ENCODE measurements at places on chromosomes 3 and 15.
A peak's percentile ranks its signal among the peaks of the same experiment; 100 is the strongest.

DNA sequence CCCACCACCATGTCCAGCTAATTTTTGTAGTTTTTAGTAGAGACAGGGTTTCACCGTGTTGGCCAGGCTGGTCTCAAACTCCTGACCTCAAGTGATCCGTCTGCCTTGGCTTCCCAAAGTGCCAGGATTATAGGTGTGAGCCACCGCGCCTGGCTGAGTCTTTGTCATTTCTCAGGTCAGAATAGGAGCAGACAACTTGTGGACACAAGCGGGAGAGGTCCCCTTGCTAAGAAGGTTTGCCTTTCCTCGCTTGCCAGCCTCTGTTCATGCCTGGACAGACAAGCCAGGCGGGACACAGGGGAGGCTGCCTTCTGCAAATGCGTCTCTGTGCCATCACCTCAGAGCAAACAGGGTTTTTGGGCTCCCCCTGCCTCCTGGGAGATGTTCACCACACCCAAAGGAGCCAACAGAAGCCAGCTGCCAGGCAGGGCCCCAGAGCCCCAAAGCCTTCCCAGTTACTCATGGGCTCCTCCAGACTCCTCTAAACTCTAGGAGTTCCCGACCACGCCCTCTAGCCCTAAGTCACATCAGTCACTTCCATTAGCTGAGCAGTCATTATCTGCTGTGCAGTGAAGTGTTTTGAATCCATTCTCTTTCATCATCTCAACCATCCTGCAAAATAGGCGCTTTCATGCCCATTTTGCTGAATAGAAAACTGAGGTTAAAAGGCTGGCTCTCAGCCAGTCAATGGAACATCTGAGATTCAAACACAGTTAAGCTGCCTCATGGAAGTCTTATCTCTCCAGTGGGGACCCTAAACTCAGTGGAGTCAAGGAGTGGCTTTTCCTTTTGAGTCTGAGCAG is 245.0 kb downstream of the UACA start:
- no peak for DNase-seq

DNA sequence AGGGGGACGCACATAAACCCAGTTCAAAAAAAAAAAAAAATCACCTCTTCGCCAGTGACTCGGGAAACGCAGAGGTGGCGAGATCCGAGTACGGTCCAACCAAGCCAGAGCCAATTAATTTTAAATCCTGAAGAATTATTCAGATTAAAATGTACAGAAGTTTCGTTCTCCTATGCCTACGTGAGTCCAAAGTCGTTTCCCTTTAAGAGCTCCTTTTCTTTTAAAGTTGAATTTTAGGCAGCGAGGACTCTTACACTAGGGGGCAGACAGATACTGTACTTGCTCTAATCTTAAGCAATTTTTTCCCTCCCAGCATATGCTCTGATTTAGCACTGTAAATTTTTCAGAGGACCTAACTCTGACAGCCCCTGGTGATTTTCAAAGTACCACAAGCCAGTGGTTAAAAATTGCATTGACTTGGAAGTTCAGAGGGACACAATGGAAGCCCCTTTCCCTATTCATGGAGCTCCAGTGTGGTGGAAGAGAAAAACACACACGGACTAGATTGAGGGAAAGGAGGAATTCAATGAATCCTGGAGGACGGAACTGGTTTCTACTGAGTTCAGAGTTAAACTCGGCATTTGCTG is 3.3 kb upstream of the NR2F2 start:
- DNase-seq, result peak; percentile 76

- no peak for DNase-seq
Measured at GRCh38 chr3:14170531-14171159, 7.8 kb downstream of the XPC start.

DNA sequence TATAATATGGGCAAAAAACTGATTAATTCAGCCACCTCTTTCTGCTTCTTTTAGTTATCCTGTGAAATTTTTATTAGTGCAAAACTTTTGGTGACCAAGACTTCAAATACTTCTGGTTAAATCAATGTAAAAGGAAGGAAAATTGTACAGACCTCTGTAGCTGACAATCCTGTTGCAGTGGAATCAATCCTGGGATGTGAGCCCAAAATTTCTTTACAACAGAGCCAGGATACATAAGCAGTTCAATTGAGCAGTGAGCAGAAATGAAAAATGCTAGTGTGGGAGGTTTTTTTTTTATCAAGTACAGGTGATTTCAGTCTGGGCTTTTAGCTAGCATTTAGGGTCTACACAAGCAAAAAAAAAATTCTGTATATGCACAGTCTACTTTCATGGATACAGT is 398.0 kb downstream of the OTOL1 start:
- DNase-seq, result no peak

GRCh38 chr3:173173652-173174051 is 32.6 kb upstream of the SPATA16 start:
- no peak for DNase-seq

DNA sequence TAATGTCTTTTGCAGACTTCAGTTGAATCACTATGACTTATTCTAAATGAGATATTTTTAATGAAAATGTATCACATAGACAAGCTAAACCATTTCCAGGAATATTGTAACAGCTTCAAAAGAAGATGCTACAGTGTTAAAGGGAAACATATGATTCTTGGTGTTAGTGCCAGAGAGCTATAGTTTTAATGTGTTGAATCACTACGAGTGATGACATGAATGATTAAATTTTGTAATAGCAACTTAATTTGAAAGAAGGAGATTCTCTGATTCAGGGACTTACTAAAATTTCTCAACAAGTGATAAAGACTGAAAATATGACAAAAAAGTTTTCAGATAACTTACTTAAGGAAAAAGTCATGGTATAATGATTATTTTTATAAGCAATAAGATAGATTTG is 267.3 kb upstream of the SLITRK3 start:
- no peak for DNase-seq

DNA sequence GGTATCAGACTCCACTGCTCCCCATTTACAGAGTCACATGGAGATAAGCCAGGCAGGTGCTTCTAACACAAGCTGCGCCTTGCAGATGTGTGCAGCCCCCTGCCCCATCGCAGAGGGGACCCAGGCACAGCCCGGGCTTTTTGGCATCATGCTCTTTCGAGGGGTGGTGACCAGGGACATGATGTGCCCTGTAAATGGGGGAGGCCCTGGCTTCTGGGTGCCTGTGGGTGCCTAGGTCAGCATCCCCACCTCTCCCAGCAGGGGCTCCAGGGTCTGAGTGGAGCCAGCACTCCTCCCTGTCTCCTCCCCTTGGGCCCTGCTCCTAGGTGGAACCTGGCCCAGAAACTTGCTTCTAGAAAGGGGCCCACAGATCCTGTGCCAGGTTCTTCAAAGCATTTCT is 15.2 kb downstream of the TRPM1 start:
- DNase-seq, result no peak

- DNase-seq, result no peak
Measured at GRCh38 chr3:58631742-58632141, 34.8 kb downstream of the FAM3D start.

GRCh38 chr3:29453284-29454001 is 172.6 kb downstream of the RBMS3 start:
- no peak for DNase-seq

GRCh38 chr3:46565607-46566039 is 479 bp downstream of the LRRC2 start:
- peak; percentile 40 for DNase-seq

DNA sequence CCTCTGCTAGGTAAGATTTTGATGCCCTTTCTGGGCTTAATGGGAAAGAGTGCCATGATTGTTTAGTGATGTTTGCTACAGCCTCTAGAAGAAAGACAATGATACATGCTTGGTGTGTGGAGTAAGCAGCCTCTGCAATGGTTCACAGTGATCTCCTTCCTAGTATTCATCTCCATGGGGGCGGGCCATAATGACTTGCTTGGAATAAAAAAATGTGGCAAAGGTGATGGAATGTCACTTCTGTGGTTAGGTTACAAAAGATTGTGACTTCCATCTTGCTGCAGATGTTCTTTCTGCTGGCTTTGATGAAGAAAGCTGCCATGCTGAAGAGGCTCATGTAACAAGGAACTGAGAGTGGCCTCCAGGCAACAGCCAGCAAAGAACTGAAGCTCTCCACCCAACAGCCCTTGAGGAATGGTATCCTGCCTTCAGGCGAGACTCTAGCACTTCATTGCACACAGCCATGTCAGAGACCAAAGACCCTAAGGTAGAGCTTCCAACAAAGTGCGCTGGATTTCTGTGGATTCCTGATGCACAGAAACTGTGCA is 139.1 kb upstream of the LRIG1 start:
- DNase-seq, result no peak

DNA sequence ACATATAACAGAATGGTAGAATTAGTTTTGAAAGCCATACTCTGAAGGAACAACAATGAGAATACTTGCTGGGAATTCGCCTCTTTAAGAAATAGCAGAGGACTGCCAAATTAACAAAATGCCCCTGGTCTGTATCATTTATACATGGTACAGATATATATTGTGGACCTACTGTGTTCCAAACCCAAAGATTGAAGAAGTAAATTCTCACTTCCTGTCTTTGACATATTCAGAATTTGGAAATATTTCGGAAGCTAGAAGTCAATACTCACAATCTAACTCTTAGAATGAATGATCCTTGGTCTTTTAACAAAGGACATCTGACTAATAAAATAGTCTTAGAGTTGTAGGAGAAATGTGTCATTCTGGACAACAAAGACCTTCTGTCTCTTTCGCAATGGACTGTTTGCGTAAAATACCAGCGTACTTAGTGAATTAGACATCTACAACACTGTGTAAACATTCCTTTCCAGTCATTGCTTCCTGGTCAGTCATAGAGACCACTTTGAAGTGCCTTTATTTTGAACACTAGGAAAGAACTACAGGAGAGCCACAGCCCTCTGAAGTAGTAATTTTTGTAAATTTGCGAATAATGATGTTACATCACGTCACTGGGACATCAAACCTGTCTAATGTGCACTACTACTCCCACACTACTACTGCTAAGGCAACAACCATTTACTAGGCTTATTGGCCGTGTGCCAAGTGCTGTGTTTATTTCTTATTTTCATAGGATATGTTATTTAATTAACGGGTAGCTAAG is 68.0 kb downstream of the CHL1 start:
- no peak for DNase-seq

DNA sequence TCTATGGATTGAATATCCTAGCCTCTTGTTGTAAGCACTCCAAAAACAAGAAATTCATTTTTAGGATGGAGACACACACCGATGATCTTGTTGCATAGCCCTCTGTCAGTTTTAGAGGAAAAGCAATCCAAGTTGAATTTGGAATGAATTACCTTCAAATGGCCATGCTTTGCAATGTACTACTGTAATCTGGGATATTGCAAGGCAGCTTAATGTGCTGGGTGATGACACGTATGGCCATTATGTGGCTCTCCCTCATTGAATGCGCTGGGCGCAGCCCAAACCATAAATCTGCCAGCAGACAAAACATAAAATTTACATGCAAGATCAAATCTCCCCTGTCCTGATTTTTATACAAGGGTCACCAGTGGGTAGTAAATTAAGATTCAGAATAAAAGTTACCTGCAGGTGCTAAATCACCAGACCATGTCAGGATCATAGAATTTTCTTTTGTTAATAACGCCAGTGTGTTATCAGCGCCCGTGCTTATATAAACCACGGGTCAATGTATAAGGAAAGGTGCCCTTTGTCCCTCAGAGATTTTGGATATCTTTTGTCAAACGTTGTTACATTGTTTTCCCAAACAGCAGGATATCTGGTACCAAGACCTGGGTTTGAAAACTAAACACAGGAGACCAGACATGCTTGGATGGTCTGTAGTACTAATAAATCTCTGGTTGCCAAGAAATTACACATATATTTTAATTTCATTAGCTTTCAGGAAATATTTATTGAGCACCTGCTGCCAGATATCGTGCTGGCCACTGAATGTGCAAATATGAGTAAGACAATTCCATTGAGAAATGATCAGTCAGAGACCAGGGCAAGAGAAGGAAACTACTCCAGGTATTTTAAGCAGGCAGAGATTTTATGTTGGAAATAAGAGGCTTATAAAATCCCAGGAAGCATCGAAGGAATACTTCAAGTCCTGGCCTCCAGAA is 237.1 kb downstream of the EBLN2 start:
- DNase-seq, result no peak

- DNase-seq, result no peak
Measured at GRCh38 chr15:101280007-101280406, 2.7 kb upstream of the SELENOS start.

- peak; percentile 13 for DNase-seq
Measured at GRCh38 chr3:38455639-38456430, 2.1 kb downstream of the ACVR2B start.

DNA sequence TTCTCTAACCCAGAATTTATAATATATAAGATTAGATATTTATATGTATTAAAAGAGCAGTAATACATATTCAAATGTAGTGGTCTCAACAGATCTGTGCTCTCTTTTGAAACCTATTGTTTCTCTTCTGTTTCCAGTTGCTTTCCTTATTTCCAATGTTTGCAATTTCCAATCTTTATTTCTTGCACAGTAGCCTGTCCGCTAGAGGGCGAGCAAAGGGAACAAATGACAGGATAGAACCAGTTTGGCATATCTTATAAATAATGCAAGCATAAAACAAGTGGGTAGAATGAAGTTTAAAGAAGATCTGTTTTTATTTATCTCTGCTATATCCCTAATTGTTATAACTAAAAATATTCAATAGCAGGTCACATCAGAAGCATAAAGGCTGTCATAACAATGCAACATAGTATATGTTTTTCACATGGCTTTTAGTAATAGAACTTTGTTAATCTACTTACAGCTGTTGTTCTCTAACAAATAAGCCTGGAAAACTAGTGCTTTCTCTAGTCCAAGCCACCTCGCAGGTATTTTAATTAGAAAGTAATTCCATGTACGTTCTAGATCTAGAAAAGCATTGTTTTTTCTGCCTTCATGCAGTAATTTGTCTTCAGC is 15.1 kb upstream of the TCAIM start:
- DNase-seq, result peak; percentile 37

- DNase-seq, result no peak
Measured at GRCh38 chr3:25679166-25679565, 14.5 kb upstream of the TOP2B start.

DNA sequence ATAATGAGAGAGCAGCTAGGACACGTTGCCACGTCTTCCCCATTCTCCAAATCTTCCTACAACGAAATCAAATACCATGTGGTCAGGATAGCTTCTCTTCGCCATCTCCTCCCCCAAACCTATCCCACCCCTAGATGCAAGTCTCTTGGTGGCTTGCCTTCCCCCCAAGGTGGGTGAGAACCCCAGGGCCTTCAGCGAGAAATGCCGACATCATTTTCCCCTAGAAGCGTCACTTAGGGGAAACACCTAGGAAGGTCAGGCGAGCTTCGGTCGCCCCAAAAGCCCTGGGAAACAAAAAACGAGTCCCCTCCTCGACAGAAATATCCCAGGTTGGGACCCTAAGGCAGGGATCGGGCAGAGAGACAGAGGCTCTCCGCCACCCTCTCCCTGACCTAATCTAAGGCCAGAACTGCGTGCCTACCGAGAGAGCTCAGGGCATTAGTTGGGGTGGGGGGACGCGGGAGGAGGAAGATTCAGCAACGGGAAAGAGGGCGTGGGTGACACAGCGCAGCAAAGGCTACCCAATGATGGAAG is 502 bp downstream of the DPH3 start:
- peak; percentile 51 for DNase-seq

DNA sequence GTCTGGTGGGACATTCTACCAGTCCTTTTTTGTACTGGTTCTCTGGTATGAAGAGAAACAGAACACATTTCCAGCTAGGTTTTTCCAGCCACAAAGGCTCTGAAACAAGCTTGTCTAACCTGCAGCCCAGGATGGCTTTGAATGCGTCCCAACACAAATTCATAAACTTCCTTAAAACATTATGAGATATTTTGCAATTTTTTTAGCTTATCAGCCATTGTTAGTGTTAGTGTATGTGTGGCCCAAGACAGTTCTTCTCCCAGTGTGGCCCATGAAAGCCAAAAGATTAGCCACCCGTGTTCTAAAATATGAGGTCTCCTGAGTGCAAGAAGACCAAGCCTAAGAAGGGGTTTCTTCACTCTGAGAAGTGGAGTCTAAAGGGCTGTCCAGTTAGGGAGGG is 18.4 kb upstream of the TIMP4 start:
- no peak for DNase-seq
